Small intestine (tissue), 16 donors: ENCODE measurements at places on chromosomes 1 and 21.

GRCh38 chr1:56472860-56473259, 106.5 kb downstream of the PLPP3 start:
- DNase-seq = no peak

DNA sequence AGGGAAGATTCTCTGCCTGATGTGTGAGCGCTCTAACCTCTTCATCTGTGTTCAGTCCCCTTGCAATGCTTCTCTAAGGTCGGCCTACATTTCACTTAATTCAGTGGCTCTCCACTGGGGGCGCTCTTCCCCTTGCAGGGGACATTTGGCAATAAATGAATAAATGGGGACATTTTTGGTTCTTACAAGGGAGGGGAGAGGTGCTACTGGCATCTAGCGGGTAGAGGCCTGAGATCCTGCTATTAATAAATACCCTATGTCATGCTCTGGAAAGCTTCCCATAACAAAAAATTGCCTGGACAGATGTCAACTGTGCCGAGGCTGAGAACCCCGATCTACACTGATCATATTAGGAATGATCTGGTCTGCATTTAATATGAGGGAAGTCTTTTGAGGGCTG, 25.9 kb upstream of the DNAJC11 start:
- peak; percentile 59 for DNase-seq

DNA sequence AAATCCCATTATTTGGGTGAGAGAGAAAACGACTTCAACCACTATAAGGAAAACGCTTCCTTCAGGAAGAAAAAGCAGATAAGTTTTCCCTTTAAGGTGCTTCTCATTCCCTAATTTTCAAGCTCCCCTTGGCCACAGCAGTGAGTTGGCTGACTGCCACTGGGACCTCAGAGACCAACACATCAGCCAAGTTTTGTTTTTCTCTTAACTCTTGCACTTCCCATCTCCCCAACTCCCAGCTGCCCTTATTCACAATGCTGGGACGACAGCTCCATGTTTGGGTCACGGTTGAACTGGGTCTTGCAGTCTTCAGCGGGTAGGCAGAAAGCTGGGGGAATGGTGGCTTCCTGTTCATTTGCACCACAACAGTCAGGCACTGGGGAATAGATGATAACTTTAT, 18.9 kb downstream of the SGIP1 start:
- DNase-seq = no peak

GRCh38 chr1:33696311-33696710, 167.6 kb upstream of the HMGB4 start:
- no peak for DNase-seq

GRCh38 chr21:34965200-34966174, 83.6 kb downstream of the RUNX1 start:
- no peak for DNase-seq

GRCh38 chr1:212718499-212718898, 18.9 kb upstream of the BATF3 start:
- DNase-seq = no peak

GRCh38 chr1:70204600-70204999, 779 bp downstream of the LRRC40 start:
- peak; percentile 43 for DNase-seq

DNA sequence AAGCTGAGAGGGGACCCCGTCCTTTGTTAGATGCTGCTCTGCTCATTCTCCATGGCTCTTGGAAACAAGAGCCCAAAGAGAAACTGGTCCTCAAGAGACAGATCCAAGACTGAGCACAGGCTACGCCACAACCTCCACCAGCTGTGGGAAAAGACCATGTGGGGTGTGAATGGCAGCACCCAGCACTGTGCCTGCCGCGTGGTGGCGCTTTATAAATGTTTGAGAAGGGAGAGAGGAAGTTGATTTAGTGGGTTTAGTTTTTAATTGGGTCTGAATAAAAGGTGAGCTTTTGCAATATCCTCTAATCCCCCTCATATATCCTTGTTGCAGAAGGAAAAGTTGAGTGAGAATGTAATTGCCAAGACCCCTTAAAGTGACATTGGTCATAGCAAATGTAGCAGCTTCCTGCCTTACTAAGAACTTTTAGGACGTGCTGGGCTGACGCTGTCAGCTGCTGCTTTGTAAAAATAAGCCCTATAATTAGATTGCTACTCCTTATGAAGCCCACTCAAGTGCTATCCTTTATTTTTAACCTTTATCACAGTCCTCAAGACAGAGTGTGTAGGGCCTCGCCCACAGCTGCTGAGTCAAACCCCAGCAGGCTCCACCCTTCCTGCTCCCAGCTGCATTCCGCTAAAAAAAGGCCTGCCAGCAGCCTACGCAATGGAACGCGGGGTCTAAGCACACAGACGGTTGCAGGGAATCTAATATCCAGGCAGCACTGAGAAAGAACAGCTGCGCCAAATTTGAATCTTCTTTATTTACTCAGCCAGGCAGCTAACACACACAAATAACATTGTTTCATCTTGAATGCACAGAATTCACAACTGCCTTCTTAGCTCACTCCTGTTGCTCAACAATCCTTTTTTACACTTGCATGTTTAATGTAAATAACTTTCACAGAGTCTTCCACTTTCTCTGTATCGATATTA, 47.4 kb upstream of the PRDX6 start:
- peak; percentile 73 for DNase-seq

DNA sequence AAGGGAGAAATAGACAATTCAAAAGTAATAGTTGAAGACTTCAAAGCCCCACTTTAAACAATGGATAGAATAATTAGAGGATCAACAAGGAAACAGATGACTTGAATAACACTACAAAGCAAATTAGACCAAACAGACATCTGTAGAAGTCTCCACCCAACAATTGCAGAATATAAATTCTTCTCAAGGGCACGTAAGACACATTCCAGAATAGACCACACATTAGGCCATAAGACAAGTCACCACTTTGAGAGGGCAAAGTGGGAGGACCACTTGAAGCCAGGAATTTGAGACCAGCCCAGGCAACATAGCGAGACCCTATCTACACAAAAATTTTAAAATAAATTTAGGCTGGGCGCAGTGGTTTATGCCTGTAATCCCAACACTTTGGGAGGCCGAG, 20.5 kb upstream of the RNF186 start:
- DNase-seq = no peak

DNA sequence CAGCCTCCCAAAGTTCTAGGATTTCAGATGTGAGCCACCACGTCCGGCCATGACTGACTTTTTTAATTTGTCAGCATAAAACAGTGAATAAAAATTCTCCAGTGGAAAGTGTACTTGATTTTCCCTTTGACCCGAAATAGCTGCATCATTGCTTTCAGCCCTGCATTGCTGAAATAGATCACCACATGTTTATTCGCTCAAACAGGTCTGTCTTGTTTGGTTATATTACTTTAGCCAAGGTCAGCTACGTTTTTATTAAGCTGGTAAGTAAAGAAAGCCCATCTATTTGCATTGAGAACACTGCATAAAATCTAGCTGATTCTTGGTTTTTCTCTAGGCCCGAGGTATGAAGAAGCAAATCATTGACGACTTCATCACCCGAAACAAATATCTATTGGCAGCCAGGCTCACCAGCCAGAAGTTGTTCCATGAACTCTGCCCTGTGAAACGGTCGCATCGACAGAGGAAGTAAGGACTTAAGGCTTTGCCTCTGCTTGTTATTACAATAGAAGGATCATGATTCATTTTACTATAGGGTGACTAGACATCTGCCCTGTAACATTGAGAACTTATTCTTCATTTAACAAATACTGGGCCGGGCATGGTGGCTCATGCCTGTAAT, 25.6 kb downstream of the AGMAT start:
- peak; percentile 91 for DNase-seq

DNA sequence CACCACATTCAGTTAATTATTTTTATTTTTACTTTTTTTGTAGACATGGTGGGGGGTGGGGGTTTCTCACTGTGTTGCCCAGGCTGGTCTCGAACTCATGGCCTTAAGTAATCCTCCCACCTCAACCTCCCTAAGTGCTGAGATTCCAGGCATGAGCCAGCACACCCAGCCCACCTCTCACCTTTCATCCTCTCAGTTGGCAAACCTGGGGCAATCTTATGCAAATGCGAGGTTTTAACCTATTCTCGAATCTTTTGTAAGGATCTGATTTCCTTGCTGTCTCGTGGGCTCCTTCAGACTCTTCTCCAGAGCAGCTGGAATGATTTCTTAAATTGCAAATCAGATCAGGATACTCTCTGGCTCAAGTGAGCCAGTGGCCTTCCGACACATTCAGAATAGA, 7.1 kb upstream of the SLC2A7 start:
- no peak for DNase-seq
